Kasumi-1 (cell line): ENCODE measurements at places on chromosomes 16 and 17.

- DNase-seq: no peak
Measured at GRCh38 chr16:67191411-67191994, 452 bp upstream of the E2F4 start.

DNA sequence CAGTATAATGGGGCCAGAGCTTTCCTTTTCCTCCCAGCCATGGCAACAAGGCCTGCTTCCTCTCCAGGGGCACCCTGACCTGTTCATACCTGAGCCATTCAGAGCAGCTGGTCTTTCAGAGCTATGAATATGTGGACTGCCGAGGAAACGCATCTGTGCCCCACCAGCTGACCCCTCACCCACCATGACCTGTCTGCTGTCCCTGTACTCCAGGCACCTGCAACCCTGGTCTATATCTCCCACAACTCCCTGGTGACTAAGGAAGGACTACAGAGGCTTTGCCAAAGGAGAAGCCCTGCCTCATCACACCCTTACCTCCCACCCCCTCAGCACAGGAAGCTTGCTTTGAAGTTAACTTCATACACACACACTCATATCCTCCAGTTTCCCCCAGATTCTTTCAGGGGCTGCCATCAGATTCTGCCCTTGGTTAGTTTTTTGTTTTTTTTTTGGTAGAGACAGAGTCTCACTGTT is 6.0 kb downstream of the TMEM106A start:
- DNase-seq: no peak

GRCh38 chr17:30922235-30923030 is 688 bp downstream of the ADAP2 start:
- no peak for DNase-seq

GRCh38 chr17:27407916-27408864 is 48.1 kb upstream of the KSR1 start:
- DNase-seq: no peak

GRCh38 chr17:14351493-14351892 is 50.6 kb downstream of the HS3ST3B1 start:
- DNase-seq: no peak

GRCh38 chr17:82495844-82496528 is 23.5 kb upstream of the FOXK2 start:
- DNase-seq: no peak

DNA sequence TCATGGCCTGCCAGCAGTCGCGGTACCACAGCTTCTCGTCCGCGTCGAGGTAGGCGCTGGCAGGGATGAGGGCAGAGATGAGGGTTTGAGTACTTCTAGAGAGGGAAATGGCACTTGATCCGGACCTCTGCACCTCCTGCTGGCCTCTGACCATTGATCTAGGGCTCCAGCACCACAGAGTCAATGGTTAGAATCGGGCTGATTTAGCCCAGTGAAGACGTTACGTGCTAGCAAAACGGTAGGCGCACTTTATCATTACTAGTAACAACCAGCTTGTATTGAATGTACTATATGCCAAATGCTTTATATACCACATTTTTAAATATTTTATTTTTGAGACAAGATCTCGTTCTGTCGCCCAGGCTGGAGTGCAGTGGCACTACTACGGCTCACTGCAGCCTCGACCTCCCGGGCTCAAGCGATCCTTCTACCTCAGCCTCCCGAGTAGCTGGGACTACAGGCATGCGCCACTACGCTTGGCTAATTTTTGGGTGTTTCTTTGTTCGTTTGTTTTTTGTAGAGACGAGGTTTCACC is 526 bp downstream of the TSNAXIP1 start:
- no peak for DNase-seq

DNA sequence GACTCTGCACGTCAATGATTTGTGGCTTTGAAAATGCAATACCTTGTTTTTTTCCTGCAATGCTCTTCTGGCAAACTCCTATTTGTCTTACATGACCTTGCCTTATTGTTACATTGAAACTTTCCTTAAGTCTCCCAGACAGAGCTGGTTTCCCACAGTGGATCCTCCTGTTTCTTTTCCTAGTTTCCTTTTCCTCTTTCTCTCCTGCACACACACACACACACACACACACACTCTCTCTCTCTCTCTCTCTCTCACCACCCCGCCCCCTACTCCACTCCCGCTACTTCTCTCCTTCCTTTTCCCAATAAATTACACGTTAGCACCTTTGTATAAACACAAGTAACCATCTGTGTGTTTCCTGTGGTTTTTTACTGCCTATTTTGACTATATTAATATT is 2.3 kb downstream of the ORC6 start:
- DNase-seq: no peak

GRCh38 chr16:31198207-31198882 is 4.2 kb downstream of the PYCARD start:
- no peak for DNase-seq

- DNase-seq: no peak
Measured at GRCh38 chr17:9006175-9006767, 15.0 kb upstream of the NTN1 start.

DNA sequence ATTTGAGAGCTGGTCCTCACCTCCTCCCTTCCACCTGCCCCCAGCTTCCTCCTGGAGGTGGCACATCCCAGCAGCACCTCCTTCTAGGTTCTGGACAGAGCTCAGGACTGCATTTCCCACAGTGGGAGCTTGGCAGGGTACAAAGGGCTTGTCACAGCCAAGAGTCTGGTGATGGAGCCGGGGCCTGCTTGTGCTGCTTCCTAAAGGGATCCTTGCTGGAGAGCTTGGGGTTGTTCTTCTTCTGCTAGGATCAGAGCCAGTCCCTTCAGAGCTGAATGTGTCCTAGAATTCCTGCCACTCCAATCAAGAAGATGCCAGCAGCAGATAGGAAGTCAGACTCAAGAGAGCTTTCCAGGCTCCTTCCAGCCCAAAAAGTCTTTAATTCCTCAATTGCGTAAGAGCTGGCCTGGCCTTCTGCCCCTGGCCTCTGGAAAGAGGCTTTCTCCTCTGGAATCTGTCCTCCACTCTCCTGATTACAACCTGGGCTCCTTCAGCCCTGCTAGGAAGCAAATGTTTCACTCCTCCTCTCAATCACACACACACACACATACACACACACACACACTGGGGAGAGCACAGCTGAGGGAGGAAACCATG is 4.4 kb downstream of the CD300E start:
- DNase-seq: no peak

DNA sequence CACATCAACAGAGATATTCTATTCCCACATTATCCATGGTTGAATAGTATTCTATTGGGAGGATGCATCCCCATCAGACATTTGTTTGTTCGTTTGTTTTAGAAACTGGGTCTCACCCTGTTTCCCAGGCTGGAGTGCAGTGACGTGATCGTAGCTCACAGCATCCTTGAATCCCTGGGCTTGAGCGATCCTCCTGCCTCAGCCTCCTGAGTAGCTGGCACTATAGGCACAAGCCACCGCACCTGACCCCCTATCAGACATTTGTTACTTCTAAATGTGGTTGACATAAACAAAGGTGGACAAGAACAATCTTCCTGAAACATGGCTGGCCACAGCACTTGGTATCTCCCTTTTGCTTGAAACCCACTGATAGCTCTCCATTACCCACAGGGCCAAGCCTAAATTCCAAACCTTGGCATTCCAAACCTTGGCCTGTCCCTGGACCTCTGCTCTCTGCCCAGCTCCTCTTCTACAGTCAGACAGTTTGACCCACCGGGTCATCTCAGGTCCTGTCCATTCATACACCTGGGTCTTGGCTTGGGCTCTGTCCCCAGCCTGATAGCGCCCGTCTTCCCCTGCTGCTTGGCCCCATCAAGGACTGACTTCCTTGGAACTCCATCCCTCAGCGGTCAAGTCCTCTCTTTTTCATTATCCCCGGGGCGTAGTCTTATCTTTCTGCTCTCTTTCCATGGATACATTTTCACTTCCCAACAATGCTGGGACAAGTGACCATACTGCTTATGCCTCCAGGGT is 1.5 kb upstream of the PRR29 start:
- no peak for DNase-seq

- DNase-seq: no peak
Measured at GRCh38 chr16:50881331-50881830, 139.5 kb downstream of the CYLD start.

DNA sequence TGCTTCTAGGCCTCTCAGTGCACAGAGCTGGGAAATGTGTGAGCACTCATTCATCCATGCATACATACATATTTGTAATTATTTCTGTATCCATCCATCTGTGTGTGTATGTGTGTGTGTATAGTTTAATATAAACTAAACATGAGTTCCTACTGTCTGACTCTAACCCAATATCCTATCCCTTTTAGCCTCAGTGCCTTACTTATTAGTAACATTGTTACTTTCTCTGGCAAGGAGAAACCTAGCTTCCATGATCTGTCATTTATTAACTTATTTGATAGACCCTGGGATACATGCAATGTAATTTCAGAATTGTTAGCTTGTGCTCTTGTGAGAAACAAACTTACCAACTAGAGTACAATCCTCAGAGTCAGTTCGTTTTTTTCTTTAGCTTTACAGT is 59.0 kb upstream of the WSCD1 start:
- DNase-seq: no peak

GRCh38 chr17:48552466-48553189 is 7.7 kb upstream of the HOXB2 start:
- no peak for DNase-seq

GRCh38 chr16:83206426-83206825 is 579.7 kb downstream of the CDH13 start:
- no peak for DNase-seq

GRCh38 chr17:64991726-64992125 is 64.8 kb downstream of the GNA13 start:
- DNase-seq: no peak

- DNase-seq: no peak
Measured at GRCh38 chr17:8133399-8133798, 9.5 kb upstream of the HES7 start.

GRCh38 chr16:87725596-87726235 is 40.1 kb downstream of the KLHDC4 start:
- DNase-seq: no peak

DNA sequence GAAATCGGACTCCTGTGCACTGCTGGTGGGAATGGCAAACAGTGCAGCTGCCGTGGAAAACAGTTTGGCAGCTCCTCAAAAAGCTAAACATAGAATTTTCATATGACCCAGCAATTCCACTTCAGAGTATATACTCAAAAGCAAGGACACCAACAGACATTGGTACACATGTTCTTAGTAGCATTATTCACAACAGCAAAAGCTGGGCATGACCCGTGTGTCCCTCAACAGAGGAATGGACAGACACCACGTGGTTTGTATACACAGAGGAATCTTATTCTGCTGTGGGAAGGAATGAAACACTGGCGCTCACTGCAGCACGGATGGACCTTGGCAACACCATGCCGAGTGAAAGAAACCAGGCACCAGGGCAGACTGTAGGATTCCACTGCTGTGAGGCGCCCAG is 16.0 kb downstream of the NPTX1 start:
- no peak for DNase-seq

GRCh38 chr17:45702666-45703266 is 81.4 kb upstream of the CRHR1 start:
- DNase-seq: no peak

GRCh38 chr16:89038221-89038721 is 55.4 kb upstream of the ACSF3 start:
- no peak for DNase-seq

DNA sequence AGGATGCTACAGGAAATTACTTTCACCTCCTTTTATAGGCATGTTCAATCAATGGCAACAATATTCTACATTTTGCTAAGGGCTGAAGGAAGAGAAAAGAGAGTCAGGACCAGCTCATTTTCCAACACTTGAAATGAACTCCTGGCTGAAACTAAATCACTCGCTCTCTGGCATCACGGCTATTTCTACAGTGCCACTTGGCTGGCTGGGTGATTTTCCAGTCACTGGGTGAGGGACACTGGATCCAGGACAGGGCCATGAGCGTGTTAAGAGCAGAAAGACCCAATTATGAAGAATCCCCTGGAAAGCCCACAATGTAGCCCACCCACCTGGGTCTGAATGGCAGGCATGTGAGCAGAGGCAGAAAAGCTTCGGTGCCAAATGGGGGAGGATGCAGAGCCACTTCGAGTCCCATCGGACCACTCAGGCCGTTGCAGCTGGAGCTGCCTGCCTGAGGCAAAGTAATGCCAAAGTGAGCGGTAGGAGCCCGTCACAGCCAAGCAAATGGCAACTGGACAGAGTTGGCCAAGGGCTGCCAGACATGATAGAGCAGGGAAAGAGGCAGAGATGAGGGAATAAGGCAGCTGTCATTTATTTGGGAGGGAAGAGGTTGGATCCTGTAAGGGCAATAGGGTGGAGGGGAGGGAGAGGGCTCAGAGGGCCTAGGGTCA is 246.2 kb downstream of the STX8 start:
- DNase-seq: no peak

GRCh38 chr16:309476-309875 is 26.5 kb downstream of the PDIA2 start:
- no peak for DNase-seq

GRCh38 chr16:72848759-72849664 is 198.9 kb downstream of the ZFHX3 start:
- DNase-seq: no peak

- no peak for DNase-seq
Measured at GRCh38 chr17:17970699-17971430, 1.3 kb downstream of the TOM1L2 start.

GRCh38 chr17:40345994-40346764 is 18.4 kb downstream of the GJD3 start:
- no peak for DNase-seq

- DNase-seq: peak; percentile 56
Measured at GRCh38 chr16:4183237-4184037, 58.4 kb downstream of the SRL start.

DNA sequence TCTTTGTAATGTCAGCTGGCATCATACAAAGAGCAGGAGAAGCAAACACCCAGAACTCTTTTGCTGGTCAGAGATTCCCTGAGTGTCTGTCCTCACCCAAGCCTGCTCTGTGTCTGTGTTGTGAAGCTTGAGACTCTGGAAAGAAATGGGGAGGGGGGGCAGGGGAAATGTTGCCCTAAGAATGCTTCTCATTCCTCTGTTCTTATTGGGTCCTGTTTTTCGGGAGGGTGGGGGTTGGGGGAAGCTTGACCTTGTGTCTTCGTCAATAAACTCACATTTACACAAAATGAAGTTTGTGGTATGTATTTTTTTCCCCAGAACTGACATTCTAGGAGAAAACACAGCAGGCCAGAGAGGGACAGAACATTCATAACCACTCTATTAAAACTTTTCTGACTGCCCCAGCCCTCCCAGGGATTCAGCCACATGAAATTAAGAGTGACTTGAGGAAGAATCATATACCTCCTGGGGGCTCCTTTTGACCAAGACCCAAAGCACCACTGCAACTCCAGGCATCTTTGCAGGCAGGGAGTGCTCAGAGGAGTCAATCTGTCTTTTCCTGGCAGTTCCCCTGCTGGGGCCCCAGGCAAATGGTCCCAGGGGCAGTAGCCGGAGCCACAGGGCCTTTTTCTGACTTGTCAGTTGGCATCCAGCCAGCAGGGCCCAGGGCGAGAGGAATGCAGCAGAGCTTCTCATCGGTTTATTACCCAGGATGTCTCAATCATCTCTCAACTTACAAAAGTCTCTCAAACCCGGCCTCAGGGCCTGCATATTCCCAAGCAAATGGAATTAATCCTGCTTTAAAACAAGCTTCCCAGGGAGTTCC is 5.1 kb upstream of the RASL10B start:
- no peak for DNase-seq
